ENCODE measurements at places on chromosomes 7 and 10.

GRCh38 chr7:55307123-55307916, 57.8 kb upstream of the LANCL2 start:
- DNase-seq: no peak

- DNase-seq: no peak
These were observed 68.6 kb upstream of the CACUL1 start for GRCh38 chr10:118823256-118823907.

DNA sequence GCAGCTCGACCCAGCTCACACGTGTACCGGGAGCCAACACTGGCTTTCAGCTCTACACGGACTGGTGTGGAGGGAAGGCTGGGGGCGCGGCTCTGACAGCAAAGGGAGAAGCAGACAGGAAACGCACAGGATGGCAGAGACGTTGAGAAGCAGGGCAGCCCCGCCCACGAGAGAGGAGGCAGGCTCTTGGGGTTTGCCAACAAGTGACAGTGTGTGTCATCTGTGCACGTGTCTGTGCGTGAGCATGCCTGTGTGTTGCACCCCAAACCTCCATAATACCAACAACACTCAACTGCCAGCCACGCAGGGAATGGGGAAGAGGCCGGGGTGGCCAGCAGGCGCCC, 64.4 kb upstream of the PDGFA start:
- DNase-seq: peak; percentile 37

- DNase-seq: no peak
These were observed 63.5 kb upstream of the VKORC1L1 start for GRCh38 chr7:65809259-65809981.

DNA sequence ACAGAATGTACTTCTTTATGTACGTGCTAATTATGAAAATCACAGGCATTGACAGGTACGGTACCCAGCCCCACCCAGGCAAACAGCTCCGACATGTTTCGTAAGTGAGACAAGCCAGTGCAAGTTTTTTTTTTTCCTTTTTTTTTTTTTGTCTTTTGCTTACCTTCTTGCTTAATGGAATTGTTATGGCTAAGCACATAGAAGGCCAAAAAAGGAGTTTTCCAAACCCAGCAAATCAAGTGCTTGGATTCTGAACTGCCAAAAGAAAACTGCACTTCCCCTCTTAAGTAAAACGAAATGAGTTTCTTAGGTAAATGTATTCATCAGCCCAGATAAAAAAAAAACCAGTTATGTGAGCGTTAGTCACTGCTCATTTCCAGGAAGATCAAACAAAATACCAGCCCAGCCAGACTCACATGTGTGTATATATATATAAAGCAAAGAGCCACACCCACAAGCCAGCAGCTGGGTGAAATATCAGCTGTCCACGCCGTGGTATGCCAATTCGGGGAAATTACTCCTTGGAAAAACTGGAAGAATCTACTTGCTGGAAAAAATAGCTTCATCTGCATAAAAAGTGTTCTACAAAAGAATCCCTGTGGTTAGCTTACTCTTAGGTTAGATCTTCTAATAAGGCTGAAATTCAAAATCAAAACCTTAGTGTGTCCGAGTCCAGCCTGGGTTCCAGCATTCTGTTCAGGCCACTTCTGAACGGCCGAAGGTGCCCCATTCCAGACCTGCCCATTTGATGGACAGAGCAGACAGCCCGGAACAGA, 8.0 kb downstream of the KLF6 start:
- peak; percentile 78 for DNase-seq

DNA sequence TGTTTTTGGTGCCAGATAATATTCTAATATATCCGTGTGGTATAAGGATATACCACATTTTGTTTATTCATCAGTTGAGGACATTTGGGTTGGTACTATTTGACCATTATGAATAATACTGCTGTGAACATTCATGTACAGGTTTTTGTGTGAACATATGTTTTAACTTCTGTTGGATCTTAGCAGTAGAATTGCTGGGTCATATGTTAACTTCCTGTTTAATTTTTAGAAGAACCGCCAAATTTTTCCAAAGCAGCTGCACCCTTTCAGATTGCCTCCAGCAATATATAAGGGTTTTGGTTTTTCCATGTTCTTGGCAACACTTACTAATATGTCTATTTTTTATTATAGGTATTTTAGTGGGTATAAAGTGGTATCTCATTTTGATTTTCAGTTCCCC, 22.8 kb downstream of the VPS26A start:
- no peak for DNase-seq

- no peak for DNase-seq
These were observed 38.8 kb upstream of the TCF7L2 start for GRCh38 chr10:112911206-112911605.

DNA sequence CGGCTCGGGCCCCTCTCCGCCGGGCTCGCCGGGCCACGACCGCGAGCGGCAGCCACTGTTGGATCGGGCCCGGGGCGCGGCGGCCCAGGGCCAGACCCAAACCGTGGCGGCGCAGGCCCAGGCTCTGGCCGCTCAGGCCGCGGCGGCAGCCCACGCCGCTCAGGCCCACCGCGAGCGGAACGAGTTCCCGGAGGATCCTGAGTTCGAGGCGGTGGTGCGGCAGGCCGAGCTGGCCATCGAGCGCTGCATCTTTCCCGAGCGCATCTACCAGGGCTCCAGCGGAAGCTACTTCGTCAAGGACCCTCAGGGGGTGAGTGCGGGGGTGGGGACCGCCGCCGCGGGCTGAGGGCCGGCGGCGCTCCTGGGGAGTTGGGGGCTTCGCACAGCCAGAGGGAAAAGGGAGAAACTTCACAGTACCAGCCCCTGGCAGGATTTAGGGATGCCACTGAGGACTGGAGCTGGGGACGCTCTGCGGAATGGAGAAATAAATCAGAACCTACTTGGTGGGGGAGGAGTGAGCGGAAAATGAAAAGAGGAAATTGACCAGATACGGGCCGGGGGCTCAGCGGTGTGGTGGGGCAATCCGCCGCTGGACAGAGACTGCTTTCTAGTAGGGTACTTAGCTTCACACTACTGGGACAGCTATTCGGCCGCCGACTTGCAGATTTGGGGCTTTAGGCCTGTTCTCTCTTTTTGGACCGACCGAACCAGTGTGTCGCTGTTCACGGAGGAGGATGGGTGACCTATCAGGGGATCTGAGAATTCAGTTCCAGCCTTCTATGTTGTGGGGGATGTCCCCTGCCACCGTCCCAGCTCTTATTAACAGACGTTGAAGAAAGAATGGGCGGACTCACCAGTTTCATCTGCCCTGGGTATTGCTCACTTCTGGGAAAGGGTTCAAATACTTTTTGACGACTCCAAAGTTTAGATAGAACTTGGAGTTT, 669 bp downstream of the PI4K2A start:
- DNase-seq: peak; percentile 31

DNA sequence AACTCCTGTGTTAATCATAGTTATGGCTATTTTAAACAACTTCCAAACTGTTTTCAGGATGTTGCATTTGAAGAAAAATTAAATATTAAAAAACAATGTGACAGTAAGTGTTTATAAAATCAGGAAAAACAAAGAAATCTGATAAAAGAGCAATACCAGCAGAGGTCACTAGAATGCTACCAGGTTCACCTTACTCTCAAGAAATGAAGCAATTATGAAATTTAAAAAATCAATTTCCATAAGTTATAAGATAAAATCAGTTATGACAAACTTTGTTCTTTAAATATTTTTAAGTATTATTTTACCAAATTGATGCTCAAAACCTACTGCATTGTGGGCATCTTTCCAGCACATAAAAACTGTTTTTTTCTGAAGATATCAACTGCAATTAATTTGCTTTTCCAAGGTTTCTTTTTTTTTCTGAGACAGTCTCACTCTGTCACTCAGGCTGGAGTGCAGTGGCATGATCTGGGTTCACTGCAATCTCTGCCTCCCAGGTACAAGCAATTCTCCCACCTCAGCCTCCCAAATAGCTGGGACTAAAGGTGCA, 50.7 kb upstream of the RHEB start:
- DNase-seq: no peak

GRCh38 chr7:20241194-20241910, 24.2 kb upstream of the MACC1 start:
- no peak for DNase-seq

GRCh38 chr7:46034056-46034768, 113.1 kb upstream of the IGFBP3 start:
- DNase-seq: no peak

DNA sequence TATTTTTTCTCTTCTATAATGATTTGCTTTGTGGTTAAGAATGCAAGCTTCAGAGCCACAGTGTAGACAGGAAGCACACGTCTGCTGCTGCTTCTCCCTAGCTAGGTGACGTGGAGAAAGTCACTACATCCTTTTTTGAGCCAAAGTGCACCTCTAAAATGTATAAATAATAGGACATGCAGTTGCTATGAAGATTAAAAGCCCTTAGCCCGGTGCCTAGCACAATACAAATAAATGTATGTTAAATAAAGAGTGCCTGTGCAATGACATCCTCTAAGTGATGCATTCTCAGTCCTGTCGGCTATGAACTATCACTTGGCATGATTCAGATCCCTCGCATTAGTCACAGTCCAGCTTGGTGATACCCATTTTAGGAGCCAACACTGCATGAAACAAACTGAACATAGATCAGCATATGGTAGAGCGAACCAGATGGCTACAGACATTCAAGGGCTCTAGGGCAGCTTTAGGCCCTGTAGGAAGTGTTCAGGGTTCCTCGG, 4.8 kb upstream of the TRDMT1 start:
- DNase-seq: no peak

DNA sequence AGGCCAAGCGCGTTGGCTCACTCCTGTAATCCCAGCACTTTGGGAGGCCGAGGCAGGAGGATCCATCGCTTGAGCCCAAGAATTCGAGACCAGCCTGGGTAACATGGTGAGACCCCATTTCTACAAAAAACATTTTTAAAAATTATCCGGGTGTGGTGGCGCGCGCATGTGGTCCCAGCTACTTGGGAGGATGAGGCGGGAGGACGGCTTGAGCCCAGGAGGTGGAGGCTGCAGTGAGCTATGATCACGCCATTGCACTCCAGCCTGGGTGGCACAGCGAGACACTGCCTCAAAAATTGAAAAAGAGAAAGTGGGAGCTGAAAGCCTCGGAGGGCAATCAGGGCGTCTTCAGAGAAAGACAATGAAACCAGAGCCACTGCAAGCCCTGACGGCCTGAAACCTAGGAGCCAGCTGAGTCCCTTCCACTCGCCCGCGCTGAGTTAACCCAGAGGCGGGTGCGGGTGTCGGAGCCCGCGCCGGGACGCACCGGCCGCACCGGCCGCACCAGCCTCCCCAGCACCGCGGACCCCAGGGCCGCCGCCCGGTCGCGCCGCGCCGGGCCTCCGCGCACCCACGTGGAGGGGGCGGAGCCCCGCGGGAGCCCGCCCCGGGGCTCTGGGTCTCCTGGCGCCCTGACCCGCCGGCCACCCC, 22.4 kb downstream of the ZFAND2A start:
- DNase-seq: no peak

- no peak for DNase-seq
These were observed 882.6 kb downstream of the GRM8 start for GRCh38 chr7:126370038-126370668.

GRCh38 chr10:73773152-73773879, 8.5 kb upstream of the CHCHD1 start:
- no peak for DNase-seq

DNA sequence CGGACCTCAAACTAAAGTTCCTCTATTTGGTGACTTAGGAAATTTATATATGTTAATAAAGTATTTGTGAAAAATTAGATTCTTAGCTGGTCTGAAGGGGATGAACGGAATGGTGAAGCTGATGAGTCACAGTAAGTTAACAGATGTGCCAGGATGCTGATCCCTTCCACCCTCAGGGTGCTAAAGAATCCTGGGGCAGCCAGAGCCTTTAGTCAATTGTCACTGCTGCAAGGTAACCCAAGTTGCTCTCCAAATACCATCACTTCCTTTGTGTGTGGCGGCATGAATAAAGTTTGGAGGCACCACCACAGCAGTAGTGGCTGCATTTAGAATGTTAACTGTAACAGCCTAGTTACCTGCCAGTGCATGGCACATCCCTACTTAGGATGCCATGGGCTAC, 222.6 kb upstream of the PPP1R3A start:
- DNase-seq: no peak

- DNase-seq: no peak
These were observed 40.4 kb downstream of the CLEC2L start for GRCh38 chr7:139563856-139564255.

- no peak for DNase-seq
These were observed 824 bp downstream of the LRIT2 start for GRCh38 chr10:84224411-84225028.
